ENCODE measurements at places on chromosomes 5 and 9. TPM values are rescaled to one million over a fixed set of nuclear protein-coding genes. Genes with fewer than 3 reads are reported as not detected.

GRCh38 chr5:41115281-41115680 is 44.1 kb upstream of the MROH2B start:
- no peak for DNase-seq

GRCh38 chr5:79929095-79929494 is 62.0 kb downstream of the MTX3 start:
- DNase-seq, result no peak

DNA sequence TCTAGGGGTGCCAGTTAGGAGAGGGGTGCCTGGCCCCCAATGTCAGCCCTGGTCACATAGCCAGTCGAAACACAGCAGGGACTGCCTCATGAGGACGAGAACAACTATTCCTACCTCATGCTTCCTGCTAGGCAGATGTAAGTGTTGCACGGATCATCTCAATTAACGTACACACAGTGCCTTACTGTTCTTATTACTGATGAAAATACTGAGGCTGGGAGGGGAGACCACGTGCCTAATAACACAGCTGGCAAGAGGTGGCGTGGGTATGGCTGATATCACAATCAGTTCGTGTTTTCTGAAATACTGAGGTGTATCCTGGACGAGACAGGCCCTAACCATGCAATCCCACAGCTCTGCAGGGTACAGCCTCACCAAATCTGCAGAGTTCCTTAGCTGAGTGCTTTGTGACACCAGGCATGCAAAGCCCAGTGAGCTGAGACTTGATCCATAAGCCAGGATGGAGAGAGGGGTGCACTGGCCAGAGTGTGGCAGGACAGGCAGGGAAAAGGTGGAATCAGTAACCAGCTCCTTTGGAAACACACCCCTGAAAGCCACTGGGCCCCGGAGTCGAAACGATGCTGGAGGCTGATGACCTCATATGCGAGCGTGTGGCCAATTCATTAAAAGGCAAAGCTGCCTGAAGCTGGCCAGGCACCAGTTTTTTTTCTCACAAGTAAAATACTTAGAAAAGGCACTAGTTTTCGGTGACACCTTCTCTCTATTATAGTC is 63.9 kb downstream of the PRRT1B start:
- peak; percentile 49 for DNase-seq

DNA sequence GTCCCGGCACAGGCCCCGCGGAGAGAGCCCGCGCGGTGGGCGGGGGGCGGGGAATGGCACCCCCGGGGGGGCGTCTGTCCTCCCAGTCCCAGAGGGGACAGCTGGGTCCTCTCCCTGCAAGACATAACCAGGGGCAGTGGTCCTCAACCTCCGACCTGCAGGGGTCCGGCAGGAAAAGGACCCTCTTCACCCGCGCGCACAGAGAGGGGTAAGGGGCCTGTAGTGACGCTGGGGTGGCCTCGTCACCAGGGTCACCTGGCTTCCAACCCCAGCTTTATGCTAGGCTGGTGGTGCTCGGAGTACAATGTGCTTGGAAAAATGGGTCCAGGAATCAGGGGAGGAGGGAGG is 34.2 kb downstream of the LHX2 start:
- DNase-seq, result no peak

DNA sequence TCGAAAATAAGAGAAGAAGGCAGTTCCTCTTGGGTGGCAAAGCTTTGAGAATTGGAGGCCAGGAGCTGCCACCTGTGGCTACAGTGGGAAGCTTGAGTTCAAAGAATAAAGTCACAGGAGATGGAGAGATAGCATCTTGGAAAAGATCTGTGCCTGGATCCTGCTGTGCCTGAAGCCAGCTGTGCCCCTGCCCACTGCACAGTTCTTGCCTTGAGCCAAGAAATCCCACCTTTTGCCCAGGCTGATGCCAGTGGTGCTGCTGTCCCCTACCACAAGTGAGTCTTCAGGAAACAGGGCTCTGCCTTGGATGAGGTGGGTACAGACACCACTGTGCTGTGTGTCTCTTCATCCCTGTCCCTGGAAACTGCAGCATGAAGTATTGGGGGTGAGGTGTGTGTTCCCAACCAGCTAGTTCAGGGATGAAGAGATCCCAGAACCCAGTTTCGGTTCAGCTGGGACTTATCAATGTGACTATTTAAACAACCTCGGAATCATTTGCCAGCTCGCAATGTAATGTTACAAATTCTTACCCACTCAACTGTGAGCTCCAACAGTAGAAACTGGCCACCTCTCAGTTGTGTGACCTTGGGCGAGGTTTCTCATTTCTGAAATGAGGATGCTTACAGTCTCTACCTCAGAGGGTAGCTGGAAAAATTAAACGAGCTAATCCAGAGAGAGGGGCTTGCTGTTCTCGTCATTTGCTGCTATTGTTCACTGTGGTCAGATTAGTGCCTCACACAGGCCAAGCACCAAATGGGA is 5.9 kb downstream of the IER5L start:
- DNase-seq, result no peak

DNA sequence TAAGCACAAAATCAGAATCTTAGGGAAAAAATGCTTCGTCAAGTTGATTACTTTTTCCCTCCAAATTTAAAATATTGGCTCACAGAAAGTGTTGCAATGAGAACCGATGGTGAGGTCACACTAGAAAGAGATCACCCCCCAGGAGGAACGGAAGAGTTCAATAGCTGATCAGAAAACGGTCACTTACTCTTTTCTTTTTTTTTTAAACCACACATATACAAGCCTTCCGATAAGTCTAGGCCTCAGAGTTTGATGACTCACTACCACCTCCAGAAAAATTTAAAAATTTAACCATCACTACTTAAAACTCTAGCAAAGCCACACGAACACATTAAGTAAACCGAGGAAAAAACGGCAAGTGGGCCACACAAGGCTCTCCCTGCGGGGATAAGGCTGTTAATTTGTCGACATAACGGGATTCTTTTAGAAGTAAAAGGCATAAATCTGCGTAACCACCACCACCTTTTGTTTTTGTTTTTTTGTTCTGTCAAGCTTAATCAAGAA is 1.2 kb downstream of the SURF4 start:
- no peak for DNase-seq

DNA sequence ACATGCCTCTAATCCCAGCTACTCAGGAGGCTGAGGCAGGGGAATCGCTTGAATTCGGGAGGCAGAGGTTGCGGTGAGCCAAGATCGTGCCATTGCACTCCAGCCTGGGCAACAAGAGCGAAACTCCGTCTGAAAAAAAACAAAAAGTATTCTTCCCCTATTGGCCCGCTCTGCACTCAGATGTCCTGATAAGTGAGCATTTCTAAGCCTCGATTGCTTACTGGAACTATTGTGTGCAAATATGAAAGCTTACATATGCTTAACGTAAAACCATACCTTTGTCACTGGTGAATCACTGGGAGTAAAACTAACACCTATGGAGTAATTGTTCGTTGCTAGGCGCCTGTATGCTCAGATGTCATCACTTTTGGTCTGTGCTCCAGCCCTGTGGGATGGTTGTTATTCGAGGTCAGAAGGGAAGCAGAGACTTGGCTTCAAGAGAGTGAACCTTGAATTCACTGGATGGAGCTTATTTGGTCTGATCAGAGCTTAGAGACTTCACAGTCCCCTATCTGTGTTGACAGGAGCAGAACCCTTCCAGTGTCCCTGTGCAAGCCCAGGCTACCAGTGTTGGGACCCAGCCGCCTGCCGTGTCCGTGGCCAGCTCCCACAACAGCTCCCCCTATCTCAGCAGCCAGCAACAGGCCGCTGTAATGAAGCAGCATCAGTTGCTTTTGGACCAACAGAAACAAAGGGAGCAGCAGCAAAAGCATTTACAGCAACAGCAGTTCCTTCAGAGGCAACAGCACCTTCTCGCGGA is 25.3 kb upstream of the LTC4S start:
- no peak for DNase-seq

GRCh38 chr5:67808340-67808739 is 407.2 kb upstream of the PIK3R1 start:
- DNase-seq, result no peak

Gene GNG10
- polyA plus RNA-seq, result 51.6 TPM

- DNase-seq, result no peak
Measured at GRCh38 chr5:98961665-98962344, 33.0 kb upstream of the CHD1 start.

Gene SLC2A6
- polyA plus RNA-seq, result 10.6 TPM

GRCh38 chr5:148393390-148393741 is 9.6 kb downstream of the FBXO38 start:
- DNase-seq, result no peak

Gene PCDHB11
- polyA plus RNA-seq, result 1.8 TPM

GRCh38 chr9:137630126-137630525 is 11.3 kb downstream of the EHMT1 start:
- no peak for DNase-seq

- no peak for DNase-seq
Measured at GRCh38 chr5:76782444-76782843, 36.4 kb upstream of the F2RL1 start.

Data from hepatocyte (in vitro differentiated cells).